ENCODE measurements at places on chromosomes 5 and 9.

GRCh38 chr9:124882231-124882630 is 20.3 kb downstream of the ARPC5L start:
- DNase-seq = no peak

- DNase-seq = no peak
Observed at GRCh38 chr5:150009671-150010387, 9.3 kb downstream of the HMGXB3 start.

GRCh38 chr5:139474890-139475791 is 4.3 kb downstream of the SMIM33 start:
- DNase-seq = no peak

DNA sequence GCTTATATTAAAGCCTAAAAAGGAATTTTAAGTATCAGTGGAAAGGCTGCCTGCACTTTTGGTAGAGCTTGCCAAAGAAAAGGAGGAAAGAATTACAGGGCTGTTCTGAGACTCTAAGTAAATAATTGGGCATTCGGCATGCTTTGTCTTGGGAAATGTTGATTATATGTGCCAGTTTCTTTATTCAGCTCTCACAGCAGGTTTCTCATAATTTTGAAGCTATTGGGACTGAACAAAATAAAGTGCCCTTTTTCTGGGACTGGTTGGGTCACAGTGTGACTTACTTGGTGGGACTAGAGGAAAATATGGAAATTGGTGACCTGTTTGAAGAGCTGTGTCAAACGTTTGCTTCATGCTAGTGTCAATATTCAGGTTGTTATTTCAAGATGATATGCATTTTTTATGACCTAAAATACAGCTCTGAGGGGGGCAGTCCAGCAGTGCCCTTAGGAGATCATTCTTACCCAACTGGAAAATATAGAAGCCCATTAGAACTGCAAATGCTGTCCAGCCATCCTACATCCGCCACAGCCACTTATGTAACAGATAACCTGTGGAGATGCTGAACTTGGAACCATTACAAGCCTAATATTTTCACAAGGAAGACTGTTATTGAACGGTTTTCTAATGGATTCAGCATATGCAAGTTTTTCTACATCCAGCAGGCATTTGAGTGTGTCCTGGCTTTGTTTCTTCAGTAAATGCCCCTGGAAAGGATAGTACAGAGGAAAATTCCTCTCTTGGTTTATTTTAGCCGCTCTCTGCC is 122.4 kb downstream of the SNCAIP start:
- DNase-seq = no peak

DNA sequence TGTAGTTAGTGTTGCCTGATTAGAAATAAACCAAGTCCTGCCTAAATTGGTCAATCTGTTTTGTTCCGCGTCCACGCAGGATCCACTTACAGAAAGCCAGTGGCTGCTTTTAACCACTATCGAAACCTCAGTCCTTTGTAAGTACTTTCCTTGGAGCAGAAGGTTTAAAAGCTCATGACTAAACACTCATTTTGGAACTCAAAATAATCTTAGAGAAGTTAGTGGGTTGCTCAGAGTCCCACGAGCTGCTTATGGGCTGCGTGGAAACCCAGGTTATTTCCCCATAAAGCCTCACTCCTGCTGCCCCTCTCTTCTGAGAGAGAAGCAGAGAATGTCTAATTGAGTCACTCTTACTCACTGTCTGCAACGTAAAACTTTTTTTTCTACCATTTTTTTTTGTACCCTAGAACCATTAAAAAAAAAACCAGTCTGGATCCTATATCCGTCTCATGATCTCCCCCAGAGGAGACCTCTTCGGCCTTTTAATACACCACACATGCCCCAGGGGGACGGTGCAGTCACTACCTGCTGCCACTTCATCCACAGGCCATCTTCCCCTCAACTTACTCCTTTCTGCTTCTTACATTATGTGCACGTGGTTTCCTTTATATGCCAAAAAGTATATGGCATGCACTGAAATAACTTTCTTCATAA is 7.6 kb downstream of the BASP1 start:
- no peak for DNase-seq

- DNase-seq = no peak
Observed at GRCh38 chr5:108797396-108797795, 49.7 kb downstream of the FER start.

GRCh38 chr5:175468892-175469291 is 9.5 kb upstream of the SFXN1 start:
- no peak for DNase-seq

All from stimulated activated CD8-positive, alpha-beta memory T cell treated with anti-CD3 and anti-CD28 coated beads, Interleukin-4, amount 100 ng/mL, for 1 hour (primary cell).